ENCODE measurements at places on chromosomes 4 and X.

DNA sequence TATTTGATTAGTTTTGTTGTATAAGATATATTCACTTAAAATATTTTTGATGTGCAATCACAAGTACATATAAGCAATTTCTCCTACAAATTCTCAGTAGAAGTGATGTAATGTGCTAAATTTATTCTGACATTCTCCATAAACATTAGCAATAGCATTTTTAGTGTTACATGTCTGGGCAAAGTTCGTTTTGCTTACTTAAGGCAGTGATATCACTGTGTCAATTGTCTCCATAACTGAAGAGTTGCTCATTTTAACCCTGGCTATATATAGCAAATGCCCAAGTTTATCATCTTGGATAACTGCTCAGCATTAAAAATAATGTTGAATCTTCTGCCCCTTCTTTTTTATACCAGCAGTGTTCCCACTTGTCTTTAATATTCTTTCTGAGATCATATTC lies 340.0 kb upstream of the NDST4 start:
- no peak for DNase-seq

- DNase-seq = no peak
Measured at GRCh38 chrX:153864561-153865320, 21.2 kb downstream of the L1CAM start.

- peak; percentile 78 for DNase-seq
Measured at GRCh38 chr4:147723326-147723725, 8.6 kb upstream of the ARHGAP10 start.

DNA sequence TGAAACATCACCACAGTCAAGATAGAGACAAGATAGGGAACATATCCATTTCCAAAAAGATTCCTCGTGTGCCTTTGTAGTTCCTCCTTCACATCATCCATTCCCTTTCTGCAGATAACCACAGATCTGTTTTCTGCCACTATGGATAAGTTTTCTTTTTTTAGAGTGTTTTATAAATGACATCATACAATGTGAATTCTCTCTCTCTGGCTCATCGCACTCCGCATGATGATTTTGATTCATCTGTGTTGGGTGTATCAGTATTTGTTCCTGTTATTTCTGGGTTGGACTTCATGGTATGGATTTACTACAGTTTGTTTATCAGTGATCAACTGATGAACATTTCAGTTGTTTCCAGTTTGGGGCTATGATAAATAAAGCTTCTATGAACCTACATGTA lies 23.2 kb upstream of the ANXA3 start:
- peak; percentile 59 for DNase-seq

DNA sequence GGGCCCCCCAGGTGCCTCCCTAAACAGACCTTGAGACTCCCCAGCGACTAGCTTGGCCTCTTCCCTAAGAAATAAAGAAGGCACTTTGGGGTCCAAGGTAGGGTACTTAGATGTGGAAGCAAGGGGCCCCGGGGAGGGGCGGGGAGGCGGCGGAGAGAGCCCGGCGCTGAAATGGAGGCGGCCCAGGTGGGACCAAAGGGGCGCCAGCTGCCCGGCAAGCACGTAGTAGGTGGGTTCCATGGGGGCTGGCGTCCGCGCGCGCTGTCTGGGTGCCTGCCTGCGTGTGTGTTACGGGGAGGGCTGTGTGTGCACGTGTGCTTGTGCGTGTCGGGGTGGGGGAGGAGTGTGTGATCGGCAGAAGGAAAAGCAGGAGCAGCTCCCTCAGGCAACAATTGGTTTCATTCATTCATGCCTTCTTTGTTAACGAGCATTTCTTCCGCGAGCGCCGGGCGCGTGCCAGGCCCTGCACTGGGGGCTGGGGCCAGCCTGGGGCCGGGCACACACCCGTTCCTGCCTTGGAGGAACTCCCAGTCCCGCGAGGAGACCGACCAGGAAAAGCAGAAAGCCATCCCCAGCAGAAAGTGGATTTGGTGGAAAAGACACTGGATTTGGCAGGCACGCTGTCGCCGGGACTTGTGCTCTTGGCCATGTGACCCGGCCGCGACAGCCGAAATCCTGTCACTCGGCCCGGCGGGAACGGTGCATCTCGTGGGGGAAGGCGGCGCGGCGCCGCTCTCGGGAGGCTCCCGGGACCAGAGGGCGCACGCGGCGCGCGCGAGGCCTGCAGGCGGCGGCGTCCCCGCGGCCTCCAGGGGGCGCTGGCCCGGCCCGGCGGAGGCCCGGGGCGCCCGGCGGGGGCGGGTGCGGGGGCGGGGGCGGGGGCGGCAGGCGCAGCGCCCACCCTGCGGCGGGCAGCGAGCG lies 3.3 kb upstream of the DUSP9 start:
- DNase-seq = no peak

- peak; percentile 8 for DNase-seq
Measured at GRCh38 chrX:118974088-118974907, at the start of gene LONRF3. Gene LONRF3 (plus strand): TSS chrX:118974618. CDS start chrX:118974781, 163 bp downstream.

- no peak for DNase-seq
Measured at GRCh38 chr4:36392916-36393315, 111.5 kb downstream of the DTHD1 start.

GRCh38 chr4:128386761-128387599 lies 99.4 kb upstream of the PGRMC2 start:
- DNase-seq = peak; percentile 99

DNA sequence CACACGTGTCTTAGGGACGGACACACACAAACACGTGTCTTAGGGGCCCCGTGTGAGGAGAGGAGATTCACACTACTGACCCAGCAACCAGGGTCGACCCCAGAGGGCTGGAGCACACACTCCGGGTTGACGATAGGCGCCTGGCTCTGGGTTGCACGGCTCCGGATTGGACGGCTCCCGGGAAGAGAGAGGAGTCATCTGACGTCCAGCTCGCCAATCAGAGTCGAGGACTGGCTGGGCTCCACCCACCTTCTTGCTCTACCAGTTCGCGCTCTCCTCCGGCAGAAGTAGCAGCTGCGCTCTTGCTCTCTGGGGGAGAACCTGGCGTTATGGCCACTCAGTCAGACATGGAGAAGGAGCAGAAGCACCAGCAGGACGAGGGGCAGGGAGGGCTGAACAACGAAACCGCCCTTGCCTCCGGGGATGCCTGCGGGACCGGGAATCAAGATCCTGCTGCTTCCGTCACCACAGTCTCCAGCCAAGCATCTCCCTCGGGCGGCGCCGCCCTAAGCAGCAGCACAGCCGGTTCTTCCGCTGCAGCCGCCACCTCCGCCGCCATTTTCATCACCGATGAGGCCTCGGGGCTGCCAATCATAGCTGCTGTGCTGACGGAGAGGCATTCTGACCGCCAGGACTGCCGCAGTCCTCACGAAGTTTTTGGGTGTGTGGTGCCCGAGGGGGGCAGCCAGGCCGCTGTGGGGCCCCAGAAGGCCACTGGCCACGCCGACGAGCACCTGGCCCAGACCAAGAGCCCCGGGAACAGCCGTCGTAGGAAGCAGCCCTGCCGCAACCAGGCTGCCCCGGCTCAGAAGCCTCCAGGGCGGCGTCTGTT lies 74.3 kb downstream of the NUDT10 start:
- no peak for DNase-seq

DNA sequence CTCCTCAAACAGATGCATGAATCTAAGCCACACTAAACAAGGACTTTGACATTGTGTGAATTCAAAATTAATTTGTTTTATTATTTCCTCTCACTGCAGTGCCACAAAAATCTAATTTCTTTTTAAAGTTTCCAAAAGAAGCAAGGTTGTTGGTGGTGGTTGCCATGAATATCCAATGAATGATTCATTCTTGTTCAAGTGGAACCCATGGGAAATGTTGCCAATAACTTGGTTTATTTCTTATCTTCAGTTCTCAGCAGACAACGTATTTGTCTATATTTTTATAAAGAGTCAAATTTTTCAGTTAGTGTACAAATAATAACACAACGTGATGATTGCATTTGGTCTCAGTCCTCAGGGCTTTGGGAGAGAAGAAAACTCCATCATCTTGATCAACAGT lies 309.4 kb upstream of the NOCT start:
- no peak for DNase-seq

DNA sequence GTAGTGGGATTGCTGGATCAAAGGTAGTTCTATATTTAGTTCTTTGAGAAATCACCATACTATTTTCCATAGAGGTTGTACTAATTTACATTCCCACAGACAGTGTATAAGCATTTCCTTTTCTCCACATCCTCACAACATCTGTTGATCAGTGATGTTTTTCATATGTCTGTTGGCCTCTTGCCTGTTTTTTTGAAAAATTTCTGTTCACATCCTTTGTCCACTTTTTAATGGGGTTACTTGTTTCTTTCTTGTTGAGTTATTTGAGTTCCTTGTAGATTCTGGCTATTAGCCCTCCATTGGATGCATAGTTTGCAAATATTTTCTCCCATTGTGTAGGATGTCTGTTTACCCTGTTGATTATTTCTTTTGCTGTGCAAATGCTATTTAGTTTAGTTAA lies 72.6 kb downstream of the STOX2 start:
- no peak for DNase-seq

GRCh38 chr4:178174756-178175155 lies 732.5 kb upstream of the AGA start:
- DNase-seq = peak; percentile 3

DNA sequence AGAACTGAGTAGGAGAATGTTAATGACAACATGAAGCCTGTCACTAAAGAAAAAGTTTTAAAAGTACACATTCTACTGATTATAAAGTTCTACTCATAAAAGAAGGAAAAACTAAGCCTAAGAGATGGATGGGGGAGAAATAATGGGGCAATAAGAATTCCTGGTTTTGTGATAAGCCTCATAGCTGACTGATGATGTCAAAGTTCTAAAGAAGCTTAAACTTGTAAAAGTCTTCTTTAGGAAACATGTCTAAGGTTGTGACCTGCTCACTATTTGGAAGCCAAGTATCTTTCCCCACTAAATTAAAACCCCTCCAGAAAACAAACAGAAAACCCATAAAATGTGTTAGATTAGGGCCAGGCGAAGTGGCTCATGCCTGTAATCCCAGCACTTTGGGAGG lies 232.9 kb upstream of the GIMD1 start:
- DNase-seq = no peak

- DNase-seq = peak; percentile 71
Measured at GRCh38 chrX:1392376-1393068, 609 bp upstream of the SLC25A6 start.

GRCh38 chr4:108031427-108032083 lies 41.9 kb downstream of the HADH start:
- DNase-seq = no peak

DNA sequence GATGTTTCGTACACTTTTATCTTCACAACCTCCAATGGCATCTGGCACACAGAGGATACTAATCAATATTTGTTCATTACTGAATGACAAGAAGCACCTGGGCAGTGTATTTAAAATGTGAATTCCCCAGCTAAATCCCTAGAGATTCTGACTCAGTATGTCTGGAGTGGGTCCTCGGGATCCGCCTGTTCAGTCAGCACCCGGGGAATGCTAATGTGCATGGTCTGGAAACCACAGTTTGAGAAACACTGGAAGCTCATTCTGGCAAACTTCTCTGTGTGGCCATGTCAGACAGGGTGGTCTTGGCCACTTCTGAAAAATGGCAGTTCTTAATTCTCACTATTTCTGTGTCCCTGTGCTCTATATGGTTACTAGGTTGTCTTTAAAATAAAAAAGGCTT lies 138.8 kb upstream of the VCX start:
- DNase-seq = peak; percentile 21

- no peak for DNase-seq
Measured at GRCh38 chr4:56703378-56703777, 22.3 kb upstream of the HOPX start.

DNA sequence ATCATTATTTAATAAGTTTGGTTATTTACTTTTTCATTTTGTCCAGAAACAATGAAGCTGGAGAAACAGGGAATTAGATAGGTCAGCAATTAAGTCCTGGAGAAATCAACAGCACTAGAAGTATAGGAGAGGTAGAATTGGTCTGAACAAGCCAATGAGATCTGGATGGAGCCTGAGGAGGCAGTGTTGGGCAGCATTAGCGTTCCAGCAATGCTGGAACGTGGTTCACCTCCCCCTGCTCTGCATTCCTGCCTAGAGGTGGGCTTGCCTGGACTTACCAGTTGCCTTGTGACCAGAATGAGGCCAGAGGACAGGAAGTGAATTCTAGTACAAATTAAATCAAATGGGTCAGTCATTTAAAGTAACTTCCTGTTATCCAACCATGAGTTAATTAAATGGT lies 4.6 kb downstream of the RASSF6 start:
- DNase-seq = no peak

GRCh38 chrX:134624046-134624430 lies 34.2 kb downstream of the PLAC1 start:
- no peak for DNase-seq

GRCh38 chr4:67521506-67521905 lies 23.8 kb downstream of the CENPC start:
- DNase-seq = no peak

DNA sequence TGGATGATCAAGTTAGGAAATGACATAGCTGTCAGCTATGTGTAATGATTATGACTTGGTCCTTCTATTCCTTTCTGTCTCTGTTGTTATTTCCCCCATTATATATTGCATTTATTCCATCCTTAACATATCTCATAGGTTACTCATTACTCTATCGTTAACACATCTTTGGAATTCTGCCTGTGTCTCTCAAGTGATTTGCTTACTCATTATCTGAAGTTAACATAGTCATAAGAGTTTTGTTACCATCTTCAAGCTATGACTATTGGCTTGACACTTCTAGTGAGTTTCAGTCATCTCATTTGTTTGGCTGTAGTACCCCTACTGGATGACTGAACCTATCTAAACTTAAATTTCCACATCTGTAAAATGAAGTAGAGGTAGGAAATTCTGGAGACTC lies 286.1 kb upstream of the PPP1R2C start:
- no peak for DNase-seq

- DNase-seq = peak; percentile 29
Measured at GRCh38 chr4:82733636-82734035, 65.0 kb downstream of the SCD5 start.

GRCh38 chr4:103934178-103934789 lies 214.5 kb upstream of the TACR3 start:
- peak; percentile 56 for DNase-seq

GRCh38 chr4:125991398-125991797 lies 676.6 kb downstream of the FAT4 start:
- no peak for DNase-seq

GRCh38 chr4:85672959-85673358 lies 198.0 kb downstream of the ARHGAP24 start:
- no peak for DNase-seq

DNA sequence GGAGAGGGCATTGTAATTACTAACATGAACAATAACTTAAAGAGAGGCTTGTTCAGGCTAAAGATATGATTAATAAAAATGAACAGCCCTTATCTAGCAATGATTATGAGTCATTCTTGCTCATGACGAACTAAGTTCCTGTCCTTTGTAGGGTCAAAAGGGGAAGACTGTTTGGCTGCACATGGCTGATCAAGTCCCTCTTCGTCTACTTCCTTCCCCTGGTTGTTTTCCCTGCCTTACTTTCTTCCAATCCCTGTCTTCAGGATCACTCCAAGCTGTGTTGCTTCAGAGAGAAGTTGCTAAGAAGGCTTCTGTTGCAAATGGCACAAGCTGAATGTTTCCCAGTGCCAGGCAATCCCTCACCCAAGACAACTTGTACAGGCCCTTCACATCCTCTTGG lies 115.0 kb upstream of the HS3ST1 start:
- DNase-seq = no peak
